ENCODE measurements at places on chromosomes 2 and 18. TPM values are rescaled to one million over a fixed set of nuclear protein-coding genes. Genes with fewer than 3 reads are reported as not detected.

The CCDC85A gene
- total RNA-seq, result 2.8 TPM

The AOX1 gene
- 212 TPM for total RNA-seq

The CHRNG gene
- not detected for total RNA-seq

DNA sequence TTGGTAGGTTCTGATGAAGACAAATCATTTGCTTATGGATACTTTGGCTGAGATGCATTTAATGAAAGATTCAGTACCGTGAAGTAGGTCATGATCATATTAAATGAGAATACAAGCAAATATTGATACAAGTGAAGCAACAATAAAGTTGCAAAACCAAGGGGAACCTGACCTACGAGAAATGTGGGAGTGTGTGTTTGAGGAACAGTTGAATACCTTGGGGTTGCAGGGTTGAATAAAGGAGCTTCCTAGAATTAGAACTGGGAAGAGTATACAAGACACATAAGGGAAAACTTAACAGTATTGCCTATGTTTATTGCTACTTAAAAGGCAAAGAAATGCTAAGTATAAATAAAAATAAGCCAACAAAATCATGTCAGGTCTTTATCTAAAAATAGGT, 702.9 kb downstream of the ERBB4 start:
- no peak for DNase-seq

GRCh38 chr2:71863396-71863795, 284.3 kb downstream of the CYP26B1 start:
- DNase-seq, result no peak

DNA sequence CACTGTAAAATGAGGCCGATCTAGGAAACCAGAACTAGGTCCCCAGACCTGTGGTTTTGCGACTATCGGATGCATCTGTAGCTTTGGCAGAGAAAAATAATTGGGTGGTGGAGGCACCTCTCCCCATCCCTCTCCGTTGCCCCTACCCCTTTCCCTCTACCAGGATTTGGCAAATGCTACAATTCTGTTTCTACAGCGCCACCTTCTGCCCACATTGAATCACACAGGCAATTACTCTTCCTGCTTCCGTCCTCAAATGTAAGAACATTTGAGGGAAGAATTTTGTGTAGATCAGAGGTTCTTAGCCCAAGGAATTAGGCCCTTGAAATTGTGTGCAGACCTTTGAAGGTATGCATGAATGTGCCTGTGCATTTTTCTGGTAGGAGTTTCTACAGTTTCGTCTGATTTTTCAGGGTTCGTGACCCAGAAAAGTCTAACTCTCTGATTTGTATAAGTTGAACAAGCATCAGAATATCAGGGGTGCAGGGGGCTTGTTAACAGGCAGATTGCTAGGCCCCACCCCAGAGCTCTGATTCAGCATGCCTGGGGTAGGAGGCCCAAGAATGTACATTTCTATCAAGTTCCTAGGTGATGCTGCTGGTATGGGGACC, 11.2 kb downstream of the ATP6V1B1 start:
- DNase-seq, result no peak

- no peak for DNase-seq
These were observed 148.7 kb upstream of the ITGA6 start for GRCh38 chr2:172278667-172279066.

DNA sequence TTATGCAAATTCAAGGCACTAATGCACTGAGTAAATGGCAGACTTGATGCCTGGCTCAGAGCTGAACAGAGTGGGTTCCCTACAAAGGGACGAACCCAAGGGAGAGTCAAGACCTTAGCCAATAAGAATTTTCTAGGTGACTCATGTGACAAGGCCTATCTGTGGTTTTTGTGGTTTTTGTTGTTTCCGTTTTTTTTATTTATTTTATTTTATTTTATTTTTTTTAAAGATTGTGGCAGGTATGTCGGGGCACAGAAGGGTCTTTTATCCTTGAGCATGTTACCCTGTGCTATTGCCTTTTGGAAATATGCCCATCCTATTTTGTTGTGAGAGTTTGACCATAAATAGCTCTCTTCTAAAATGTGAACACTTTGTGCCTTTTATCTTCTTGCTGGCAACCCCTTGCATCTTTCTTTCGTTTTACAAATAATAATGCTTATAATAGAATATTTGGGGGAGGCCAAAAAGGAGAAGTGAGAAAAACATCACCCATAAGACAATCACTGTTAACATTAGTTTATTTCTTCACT, 113.4 kb upstream of the AQP4 start:
- no peak for DNase-seq

DNA sequence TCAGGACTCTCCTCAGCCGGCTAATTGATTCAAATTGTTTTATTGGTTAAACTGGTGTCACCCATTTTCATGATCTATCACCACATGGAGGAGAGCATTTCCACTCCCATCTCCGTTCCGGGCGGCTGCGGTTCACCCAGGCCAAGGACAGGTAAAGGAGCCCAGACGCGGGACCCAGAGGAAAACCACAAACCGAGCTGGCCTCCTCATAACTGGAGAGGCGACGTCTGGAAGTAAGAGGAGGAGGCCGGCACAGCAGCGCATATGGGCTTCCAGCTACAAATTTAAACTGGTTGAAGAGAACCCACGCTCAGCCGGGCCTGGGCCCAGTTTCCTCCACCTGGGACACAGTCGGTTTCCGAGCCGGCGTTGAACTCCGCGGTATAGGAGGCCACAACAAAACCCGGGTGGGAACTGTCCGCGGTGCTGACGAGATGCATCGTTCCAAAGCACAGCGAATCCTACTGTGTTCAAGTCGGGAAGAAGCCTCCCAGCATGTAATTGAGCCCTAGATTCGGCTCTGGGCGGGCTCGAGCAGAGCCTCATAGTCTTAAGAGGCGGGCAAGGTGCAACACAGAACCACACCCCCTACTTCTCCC, 3.0 kb upstream of the SKOR2 start:
- DNase-seq, result no peak

DNA sequence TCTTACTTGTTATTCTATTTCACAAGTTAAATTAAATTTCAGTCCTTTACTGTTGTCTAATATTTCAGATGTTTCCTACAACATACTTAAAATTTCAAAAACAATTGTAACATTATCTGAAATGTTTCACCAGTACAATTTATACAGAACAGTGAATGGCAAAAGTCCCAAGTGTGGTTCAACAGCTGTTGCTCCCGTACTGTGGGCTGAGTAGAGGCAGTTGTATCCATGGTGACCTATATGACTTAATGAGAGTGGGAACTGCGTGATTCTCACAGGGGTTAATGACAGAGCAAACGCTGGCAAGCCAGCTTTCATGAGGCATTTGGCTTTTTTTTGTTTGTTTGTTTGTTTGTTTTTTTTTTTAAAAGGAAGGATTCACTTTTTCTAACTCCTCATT, 5.3 kb upstream of the PLCL1 start:
- no peak for DNase-seq

- no peak for DNase-seq
These were observed 241.6 kb downstream of the PIEZO2 start for GRCh38 chr18:10907749-10908148.

All from posterior vena cava (tissue), 2 donors.